Midbrain (tissue), 1 donor: ENCODE measurements at places on chromosomes 12 and 14.

DNA sequence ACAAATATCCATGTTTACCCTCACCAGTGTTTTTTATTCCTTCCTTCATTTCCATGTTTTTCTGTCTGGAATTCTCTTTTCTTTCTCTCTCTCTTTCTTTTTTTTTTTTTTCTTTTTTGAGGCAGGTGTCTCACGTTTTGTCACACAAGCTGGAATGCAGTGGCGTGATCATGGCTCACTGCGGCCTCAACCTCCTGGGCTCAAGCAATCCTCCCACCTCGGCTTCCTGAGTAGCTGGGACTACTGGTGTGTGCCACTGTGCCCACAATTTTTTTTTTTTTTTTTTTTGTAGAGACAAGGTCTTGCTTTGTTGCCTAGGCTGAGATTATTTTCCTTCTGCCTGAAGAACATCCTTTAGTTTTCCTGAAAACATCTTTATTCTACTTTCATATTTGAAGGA, 15.0 kb upstream of the AMIGO2 start:
- DNase-seq: no peak

GRCh38 chr14:77180726-77181602, 634 bp upstream of the TMEM63C start:
- DNase-seq: no peak

GRCh38 chr14:27096091-27096490, 498.3 kb upstream of the NOVA1 start:
- DNase-seq: no peak

- DNase-seq: no peak
These were observed 316.2 kb upstream of the NAV3 start for GRCh38 chr12:77514511-77514910.

- DNase-seq: no peak
These were observed 128.5 kb downstream of the ETV6 start for GRCh38 chr12:11777962-11778361.

DNA sequence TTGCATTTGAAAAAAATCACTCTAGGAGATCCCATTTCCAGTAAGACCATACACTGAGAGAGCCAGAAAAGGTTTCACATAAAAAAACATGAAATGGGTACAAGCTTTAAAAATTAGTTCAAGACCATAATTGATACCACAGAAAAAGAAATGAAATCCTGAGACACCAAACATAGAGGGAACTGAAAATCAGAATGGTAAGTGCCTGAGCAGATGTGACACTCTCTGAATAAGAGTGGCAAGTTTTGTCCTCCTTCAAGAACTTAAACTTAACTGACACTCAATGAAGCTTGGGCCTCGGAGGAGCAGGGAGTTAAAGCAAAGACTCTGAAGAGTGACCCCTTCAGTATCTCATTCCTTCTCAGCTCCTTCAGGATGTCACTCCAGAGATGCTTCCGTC, 23.2 kb upstream of the PTGDR start:
- no peak for DNase-seq

- no peak for DNase-seq
These were observed 19.5 kb downstream of the FIGNL2 start for GRCh38 chr12:51829011-51829481.

DNA sequence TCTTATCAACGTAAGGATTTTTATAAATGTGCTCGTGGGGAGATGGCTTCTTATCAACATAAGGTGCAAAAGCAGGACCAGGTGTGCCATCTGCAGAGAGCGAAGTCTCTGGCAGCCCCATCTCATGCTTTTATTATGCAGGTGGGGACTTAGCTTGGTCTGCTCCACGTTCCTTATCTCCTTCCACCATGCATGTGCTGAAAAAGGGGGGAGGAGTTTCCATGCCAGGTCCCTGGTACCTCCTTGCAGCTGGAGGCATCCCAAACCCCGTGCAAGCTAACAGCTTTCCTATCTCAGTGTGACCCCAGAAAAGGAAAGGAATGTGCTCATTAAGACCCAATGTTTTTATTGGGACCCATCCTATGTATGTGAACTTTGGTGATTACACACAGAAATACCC, 608.5 kb downstream of the TMEM121 start:
- DNase-seq: no peak

DNA sequence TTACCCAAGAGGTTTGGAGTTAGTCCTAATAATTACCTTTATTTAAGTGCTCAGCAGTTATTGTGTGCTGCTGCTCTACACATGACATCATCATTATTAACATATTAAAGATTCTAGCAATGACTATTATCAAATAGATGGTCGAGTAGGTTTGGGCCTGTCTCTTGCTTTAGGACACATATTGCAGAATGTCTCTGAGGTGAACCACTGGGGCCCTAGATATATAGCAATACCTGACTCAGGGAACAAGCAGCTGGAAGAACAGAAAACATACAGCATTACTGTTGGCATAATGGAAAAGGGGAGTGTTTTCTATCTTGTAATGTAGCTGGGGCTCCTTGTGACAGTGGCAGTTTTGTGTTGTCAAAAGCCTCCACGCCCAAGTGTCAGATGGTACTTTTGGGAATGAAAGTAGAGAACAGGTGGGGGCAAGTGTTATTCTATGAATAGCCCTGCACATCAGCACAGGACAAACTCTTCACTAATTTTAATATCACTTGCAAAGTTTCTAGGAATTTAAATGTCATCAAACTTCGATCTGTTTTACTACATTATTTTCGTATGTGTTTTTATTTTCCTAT, 54.6 kb downstream of the C12orf56 start:
- no peak for DNase-seq

DNA sequence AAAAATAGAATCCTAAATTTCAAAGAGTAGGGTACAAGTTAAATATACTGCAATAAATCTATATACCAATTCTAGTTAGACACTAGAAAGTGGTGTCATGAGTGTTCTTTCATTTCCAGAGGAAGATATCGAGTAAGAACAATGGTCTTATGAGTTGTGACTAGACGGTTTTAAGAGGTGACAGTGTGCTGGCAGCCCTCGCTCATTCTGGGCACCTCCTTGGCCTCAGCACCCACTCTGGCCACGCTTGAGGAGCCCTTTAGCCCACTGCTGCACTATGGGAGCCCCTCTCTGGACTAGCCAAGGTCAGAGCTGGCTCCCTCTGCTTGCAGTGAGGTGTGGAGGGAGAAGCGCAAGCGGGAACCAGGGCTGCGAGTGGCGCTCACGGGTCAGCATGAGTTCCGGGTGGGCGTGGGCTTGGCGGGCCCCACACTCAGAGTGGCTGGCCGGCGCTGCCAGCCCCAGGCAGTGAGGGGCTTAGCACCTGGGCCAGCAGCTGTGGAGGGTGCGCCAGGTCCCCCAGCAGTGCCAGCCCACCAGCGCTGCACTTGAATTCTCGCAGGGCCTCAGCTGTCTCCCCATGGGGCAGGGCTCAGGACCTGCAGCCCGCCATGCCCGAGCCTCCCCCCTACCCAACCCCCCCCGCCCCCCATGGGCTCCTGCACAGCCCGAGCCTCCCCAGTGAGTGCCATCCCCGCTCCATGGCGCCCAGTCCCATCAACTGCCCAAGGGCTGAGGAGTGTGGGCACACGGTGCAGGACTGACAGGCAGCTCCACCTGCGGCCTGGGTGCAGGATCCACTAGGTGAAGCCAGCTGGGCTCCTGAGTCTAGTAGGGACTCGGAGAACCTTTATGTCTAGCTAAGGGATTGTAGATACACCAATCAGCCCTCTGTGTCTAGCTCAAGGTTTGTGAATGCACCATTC, 18.7 kb downstream of the PRKD1 start:
- no peak for DNase-seq

GRCh38 chr14:81342850-81343580, 57.1 kb downstream of the STON2 start:
- peak; percentile 39 for DNase-seq

GRCh38 chr14:47657143-47657542, 18.3 kb downstream of the MDGA2 start:
- DNase-seq: no peak

DNA sequence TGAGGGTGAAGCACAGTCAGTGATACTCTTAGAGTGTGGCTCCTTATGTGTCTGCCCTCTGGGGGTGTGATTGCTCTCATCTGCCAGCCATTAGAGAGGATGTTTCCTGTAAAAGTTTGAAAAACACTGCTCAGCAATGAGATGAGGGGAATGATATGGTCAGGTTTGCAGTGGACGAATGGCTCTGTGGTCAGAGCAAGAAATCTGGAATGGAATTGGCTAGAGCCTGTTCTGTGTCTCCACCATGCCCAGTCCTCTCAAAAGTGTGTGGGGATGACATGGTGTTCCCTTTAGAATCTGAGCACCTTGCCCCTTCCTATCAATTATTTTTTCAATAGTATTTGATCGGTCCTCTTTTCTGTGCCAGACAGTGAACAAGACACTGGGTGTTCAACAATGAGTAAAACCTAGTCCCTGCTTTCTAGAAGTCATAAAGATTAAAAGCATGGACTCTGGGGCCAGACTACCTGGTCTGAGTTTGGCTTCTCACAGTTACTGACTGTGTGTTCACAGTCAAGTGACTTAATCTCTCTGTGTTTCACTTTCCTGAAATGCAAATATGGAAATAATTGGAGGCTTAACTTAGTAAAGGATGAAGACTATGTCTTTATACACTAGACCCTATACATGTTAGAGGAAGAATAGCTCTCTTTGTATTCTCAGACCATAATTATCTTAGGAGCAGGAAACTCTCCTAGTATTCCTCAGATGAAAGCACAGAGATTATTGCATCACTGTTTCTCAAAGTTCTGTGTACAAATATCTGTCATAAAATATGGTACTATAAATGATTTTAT, 1.6 kb downstream of the ACSS3 start:
- DNase-seq: no peak

GRCh38 chr12:84912198-84913128, at the start of gene SLC6A15:
Gene SLC6A15, minus strand, starts transcription at chr12:84912799. Its CDS starts 20,679 bp downstream, at chr12:84892120.
- DNase-seq: peak; percentile 86

- no peak for DNase-seq
These were observed 30.2 kb downstream of the ADCY6 start for GRCh38 chr12:48758737-48759136.

DNA sequence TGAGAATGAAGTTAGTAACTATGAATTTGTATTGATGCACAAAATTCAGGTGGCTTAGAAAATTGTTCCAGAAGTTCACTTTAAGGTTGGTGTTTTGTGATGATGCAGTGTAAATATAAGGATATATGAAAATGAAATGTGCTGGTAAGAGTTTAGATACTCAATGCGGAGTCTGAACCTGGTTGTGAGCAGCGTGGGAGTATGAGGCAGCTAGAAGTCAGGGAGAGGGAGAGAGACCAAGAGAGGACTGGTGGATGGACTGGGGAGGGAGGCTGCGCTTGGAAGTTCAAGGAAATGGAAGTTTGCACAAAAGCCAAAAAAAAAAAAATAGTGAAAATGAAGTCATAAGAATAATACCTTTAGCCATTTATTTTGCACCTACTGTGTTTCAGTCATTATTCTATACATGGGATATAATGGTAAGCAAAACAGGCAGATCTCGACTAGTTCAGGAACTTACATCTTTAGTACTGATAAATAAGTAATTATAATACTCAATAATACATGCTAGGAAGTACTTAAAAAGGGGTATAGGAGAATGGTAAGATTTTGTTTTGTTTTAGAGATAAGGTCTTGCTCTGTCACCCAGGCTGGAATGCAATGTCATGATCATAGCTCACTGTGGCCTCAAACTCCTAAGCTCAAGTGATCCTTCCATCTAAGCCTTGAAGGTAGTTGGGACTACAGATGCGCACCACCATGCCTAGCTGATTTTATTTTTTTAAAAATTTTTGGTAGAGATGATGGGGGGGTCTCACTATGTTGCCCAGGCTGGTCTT, 10.0 kb upstream of the RAB21 start:
- no peak for DNase-seq

GRCh38 chr14:59871166-59871495, 555 bp upstream of the RTN1 start:
- DNase-seq: no peak

- peak; percentile 38 for DNase-seq
These were observed 75.8 kb downstream of the C12orf50 start for GRCh38 chr12:87953256-87953860.

- no peak for DNase-seq
These were observed 140.3 kb downstream of the TMEM30B start for GRCh38 chr14:61140872-61141271.

- peak; percentile 47 for DNase-seq
These were observed 18.2 kb downstream of the RFX4 start for GRCh38 chr12:106601031-106601430.

DNA sequence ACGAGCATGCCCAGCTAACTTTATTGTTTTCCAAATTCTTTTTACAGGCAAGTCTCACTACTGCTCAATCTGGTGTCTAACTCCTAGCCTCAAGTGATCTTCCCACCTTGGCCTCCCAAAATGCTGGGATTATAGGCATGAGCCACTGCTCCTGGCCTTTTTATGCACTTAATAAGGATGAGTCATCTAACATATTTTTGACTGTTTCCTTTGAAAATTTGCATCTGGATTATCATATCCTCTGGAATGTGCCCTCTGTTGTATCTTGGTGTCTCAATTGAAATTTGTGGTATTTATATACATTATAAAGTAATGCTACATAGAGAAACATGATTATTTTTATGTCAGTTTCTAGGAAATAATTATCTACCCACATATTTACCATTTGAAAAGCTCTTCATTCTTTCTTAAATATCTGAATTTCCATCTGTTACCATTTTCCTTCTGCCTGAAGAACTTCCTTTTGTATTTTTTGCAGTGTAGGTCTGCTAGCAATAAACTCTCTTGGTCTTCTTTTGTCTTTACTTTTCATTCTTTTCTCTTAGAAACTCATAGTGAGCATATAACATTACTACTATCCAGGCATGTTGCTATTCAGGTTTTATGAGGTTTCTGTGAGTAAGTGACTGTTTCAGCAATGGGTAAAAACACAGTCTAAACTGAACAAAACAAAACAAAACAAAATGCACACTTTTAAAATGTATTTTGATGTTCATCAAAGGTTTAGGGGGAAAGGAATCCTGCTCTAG, 52.8 kb upstream of the CNOT2 start:
- no peak for DNase-seq

- no peak for DNase-seq
These were observed 788 bp downstream of the KRT72 start for GRCh38 chr12:52600475-52600874.

GRCh38 chr12:15289192-15289591, 33.1 kb upstream of the PTPRO start:
- DNase-seq: no peak

DNA sequence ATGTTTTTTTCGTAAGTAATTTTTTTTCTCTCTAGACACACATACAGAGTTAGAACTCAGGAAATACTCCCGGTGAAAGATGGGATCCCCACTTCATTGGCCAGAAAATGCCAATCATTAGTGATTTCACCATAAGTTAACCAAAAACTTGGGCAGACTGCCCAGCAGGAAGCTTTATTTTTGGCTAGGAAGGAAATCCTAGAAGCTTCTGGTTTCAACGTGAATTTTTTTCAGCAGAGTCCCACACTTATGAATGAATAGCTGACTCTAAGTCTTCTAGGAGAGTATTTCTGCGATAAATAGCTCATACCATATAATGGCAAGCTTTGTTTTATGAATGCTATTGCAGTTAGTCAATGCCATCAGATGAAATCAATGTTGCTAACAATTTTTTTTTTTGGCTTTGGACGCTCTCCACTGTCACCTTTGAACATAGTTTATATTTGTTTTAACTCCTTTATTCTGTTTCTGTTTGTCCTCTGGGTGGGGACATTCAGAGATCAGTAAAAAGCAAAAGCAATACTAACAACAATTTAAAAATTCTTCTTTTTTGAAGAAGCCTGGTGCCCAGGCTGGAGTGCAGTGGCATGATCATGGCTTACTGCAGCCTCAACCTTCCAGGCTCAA, 9.5 kb downstream of the PPP1CC start:
- DNase-seq: no peak

GRCh38 chr12:87985069-87985675, 44.0 kb downstream of the C12orf50 start:
- no peak for DNase-seq
